ENCODE measurements at places on chromosomes 5 and 9. TPM values are rescaled to one million over a fixed set of nuclear protein-coding genes. Genes with fewer than 3 reads are reported as not detected.

The CNTNAP3B gene
- total RNA-seq: 2.1 TPM

The RASEF gene
- total RNA-seq: 0.33 TPM

The SLIT3 gene
- 3.9 TPM for total RNA-seq

The RABGAP1 gene
- total RNA-seq: 63.1 TPM

The BARHL1 gene
- not detected for total RNA-seq

The SET gene
- total RNA-seq: 273 TPM

The TPD52L3 gene
- not detected for total RNA-seq

The PFDN1 gene
- total RNA-seq: 57.7 TPM

The BOD1 gene
- 47.1 TPM for total RNA-seq

The ZNF879 gene
- total RNA-seq: 7.5 TPM

The CAMSAP1 gene
- 30.2 TPM for total RNA-seq

The WNT8A gene
- total RNA-seq: not detected

The TXNDC8 gene
- not detected for total RNA-seq

The SPINK6 gene
- not detected for total RNA-seq

The HSD17B4 gene
- 151 TPM for total RNA-seq

The FLT4 gene
- under 0.01 TPM for total RNA-seq

The ELOVL7 gene
- 1.5 TPM for total RNA-seq

The PCDHGB3 gene
- total RNA-seq: 3.1 TPM

The SNAPC3 gene
- 33.9 TPM for total RNA-seq

The ROR2 gene
- 21.6 TPM for total RNA-seq

The NMUR2 gene
- total RNA-seq: 0.11 TPM

The EFNA5 gene
- total RNA-seq: 34.2 TPM

The TMEM252 gene
- total RNA-seq: not detected

The PCDHGA6 gene
- total RNA-seq: 2.6 TPM

The PRRC1 gene
- total RNA-seq: 90.6 TPM

The EEIG1 gene
- total RNA-seq: 22.4 TPM

The PCDHGA2 gene
- total RNA-seq: 1.2 TPM

The SHISAL2B gene
- not detected for total RNA-seq

The TMC1 gene
- 0.79 TPM for total RNA-seq

The SEMA4D gene
- total RNA-seq: 34.2 TPM

The PCDHB4 gene
- 0.22 TPM for total RNA-seq

The PCDHGB2 gene
- 2.4 TPM for total RNA-seq

All from placental epithelial cell (primary cell).